ENCODE measurements at places on chromosomes 4 and X.
A peak's percentile ranks its signal among the peaks of the same experiment; 100 is the strongest.

- no peak for DNase-seq
Measured at GRCh38 chr4:150890246-150890645, 124.8 kb downstream of the LRBA start.

- DNase-seq = no peak
Measured at GRCh38 chr4:175071123-175071522, 153.0 kb downstream of the ADAM29 start.

GRCh38 chrX:103304705-103305104 lies 6.1 kb downstream of the BEX2 start:
- no peak for DNase-seq

- no peak for DNase-seq
Measured at GRCh38 chr4:155597933-155598451, 68.7 kb upstream of the GUCY1A1 start.

GRCh38 chrX:120286733-120287512 lies 24.3 kb downstream of the TMEM255A start:
- DNase-seq = no peak

- DNase-seq = no peak
Measured at GRCh38 chr4:5747738-5748375, 36.9 kb downstream of the EVC start.

DNA sequence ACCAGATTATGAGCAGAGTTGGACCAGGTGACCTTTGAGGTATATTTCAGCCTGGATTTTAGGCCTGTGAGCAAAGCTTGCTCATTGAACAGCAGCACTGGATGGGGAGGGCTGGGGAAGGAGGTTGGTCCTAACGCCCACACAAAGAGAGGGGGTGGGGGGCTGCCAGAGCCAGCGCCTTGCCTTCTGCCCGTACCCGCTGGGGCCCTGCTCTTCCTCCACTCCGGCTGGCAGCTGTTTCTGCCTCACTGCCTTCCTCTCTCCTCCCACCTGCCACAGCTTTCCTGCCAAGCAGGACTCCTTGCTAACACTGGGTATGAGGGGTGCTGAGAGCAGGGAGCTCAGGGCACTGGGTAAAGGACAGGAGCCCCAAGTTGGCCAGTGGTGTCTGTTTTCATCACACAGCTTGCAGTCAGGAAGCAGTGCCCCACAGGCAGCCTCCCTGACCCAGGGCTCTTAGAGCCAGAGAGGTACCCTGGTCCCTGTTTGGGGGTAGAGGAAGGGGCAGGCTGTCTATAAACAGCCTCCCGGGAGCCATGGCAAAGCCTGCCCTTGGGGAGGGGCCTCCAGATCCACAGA lies 6.1 kb downstream of the NALF2 start:
- DNase-seq = no peak

DNA sequence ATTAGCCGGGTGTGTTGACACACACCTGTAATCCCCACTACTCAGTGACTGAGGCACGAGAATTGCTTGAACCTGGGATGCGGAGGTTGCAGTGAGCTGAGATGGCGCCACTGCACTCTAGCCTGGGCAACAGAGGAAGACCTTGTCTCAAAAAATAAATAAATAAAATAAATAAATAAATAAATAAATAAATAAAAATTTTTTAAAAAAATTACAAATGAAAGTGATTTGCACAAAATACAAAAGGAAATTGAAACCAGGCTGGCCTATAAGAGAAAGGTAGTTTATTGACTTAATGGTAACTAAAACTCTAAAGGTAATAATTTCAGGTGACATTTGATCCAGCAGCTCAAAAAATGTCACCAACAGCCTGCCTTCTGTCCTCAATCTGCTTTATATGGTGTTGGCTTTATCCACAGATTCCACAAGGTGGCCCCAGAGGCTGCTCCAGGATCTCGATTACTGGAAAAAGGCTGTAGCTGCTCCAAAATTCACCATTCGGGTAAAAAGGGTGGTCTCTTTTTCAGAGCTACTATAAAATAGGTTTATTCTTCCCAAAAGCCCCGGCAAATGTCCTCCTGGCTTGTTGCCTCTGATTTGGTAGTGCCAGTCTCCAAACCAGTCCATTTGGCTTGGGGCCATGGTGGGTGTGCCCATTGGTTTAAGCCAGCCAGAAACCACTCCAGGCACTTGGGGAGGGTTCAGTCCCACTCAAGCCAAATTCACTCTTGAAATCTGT lies 61.4 kb upstream of the TRIM2 start:
- DNase-seq = peak; percentile 35

DNA sequence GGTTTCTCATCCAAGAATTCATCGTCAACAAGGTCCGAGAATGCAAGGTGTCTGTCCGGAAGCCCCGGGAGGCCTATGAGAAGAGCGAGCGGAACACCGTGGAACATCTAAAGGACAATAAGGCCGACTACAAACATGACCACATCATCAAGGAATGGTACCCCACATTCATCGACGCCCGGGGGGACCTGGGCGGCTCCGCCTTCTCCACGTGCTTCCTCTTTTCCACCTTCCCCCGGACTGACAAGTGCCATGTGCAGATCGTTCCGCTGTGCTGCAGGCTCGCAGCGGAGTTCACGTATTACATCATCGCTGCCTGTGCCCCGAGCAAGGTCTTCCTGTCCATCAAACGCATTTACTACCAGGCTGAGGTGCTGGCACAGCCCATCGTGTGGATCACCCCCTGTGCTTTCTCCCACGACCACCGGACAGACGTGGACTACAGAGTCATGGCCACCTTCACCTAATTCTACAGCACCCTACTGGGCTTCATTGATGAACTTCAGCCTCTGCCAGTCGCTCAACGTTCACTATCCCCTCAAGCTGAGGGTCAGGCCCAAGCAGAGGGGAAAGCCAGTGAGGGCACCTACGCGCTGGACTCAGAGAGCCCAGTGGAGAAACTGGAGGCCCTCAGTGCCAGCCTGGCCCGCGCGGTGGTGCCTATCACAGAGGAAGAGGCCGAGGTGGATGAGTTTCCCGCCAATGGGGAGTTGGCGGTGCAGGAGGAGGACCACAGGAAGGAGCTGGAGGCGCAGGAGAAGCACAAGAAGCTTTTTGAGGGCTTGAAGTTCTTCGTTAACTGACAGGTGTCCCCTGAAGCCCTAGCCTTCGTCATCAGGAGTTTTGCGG lies 125.9 kb upstream of the PABPC4L start:
- no peak for DNase-seq

GRCh38 chr4:89152972-89153371 lies 41.6 kb downstream of the TIGD2 start:
- peak; percentile 8 for DNase-seq

DNA sequence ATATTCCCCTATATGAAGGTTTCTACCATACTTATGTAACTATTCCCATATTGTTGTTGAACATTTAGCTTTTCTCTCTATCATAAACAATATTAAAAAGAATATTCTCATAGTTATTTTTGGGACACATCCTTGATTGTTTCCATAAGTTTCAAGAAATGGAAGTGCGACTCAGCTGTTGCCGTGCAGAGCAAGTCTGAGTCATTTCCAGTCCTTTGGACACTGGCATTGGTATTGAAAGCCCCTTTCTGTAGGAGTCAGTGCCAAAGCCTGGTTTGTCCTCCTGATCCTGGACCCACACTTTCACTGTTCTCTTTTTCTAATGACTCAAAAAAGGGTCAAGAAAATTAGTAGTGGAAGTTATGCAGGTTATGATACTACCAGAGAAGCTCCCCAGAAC lies 108.3 kb upstream of the DIAPH2 start:
- no peak for DNase-seq

GRCh38 chrX:44705817-44706551 lies 137.8 kb upstream of the DUSP21 start:
- DNase-seq = no peak

GRCh38 chrX:140526171-140526570 lies 21.3 kb upstream of the SOX3 start:
- no peak for DNase-seq

DNA sequence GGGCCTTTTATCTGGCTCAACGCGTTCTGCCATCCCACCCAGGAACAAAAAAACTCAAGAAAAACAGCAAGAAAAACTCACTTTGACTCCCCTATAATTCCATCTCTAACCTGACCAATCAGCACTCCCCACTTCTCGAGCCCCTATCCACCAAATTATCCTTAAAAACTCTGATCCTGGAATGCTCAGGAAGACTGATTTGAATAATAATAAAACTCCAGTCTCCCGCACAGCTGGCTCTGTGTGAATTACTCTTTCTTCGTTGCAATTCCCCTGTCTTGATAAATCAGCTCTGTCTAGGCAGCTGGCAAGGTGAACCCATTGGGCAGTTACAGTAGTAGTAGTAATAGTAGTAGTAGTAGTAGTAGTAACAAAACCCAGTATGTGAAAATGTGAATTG lies 165.7 kb upstream of the CASK start:
- no peak for DNase-seq

- DNase-seq = no peak
Measured at GRCh38 chrX:94058728-94059382, 384.8 kb downstream of the FAM133A start.

- no peak for DNase-seq
Measured at GRCh38 chr4:92241094-92241493, 62.7 kb upstream of the GRID2 start.

DNA sequence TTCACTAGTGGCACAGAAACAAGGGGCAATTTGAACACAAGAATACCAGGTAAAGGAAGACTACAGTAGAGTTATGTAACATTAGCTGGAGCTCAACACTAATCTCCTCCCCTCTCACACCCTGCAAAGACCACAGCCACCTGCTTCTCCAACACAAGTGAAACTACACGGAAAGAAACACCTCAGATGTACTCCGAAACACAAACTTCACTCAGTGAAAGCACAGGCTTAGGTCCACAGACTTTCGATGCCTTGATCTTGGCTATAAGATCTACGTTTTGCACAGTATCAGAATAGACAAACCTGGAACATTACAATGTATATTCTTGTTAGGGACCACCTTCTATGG lies 7.6 kb downstream of the ACSL1 start:
- DNase-seq = no peak

DNA sequence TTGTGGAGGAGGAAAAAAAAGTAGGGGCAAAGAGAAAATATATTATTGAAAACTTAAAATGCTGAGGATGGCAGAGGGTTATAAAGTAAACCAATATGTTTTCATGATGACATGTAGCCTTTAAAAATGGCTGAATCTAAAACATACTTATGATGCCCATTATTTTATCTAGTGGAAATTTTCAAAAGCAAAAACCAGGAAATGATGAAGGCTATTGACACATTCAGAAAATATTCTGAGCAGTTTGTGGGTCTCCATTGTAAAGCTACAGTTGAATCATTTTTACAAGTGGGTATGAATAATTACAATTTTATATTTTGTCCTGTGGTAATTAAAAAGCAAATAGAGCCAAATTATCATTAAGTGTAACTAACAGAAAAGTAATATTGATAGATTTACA lies 10.7 kb downstream of the PLS3 start:
- no peak for DNase-seq

DNA sequence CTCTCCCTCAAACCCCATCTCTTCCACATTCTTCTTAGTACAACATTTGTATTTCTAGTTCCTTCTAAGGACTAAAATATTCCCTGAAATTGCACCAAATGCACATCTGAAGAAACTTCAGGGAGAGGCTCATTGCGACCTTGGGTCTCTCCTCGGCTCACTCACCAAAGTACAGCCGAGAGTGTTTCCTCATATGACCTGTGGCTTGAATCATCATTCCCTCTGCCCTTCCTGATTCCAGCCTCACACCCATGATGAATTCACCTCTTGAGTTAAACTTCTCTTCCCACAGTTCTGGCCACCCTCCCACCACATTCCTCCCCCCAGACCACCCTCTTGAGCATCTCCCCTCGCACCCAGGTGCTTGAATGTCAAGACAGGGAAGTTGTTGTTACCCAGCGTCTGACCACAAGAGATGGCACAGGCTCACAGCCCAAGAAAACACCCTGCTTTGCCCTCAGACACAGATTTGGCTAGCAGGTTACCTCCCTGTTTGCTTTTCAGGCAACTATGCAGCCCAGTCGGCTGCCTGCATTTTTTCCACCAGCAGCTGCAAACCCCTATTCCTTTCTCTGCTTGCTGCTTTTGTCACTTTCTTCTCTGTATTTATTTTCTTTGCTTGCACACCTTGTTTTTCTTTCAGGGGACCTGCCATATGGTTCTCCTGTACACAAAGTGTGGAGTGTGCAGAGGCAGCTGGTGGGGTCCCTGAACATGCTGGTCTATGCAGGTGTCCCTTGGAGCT lies 214.8 kb downstream of the SPATA18 start:
- no peak for DNase-seq

DNA sequence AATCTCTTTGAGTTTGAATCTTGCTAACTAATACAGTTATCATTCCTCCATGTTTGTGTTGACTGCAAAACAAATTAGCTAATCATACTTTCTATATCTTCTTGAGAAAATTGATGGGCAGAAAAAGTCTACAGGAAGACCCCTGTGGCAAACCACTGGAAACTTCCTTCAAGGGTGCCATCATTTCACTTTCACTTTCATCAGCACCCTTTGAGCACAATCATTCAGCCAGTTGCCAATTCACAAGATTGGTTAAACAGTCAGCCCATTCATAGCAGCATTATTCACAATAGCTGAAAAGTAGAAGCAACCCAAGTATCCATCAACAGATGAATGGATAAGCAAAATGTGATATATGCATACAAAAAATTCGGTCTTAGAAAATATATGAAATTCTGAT lies 101.5 kb downstream of the CCDC160 start:
- no peak for DNase-seq

- DNase-seq = no peak
Measured at GRCh38 chr4:104429150-104429741, 65.4 kb downstream of the CXXC4 start.

GRCh38 chr4:91057871-91058270 lies 930.7 kb downstream of the CCSER1 start:
- DNase-seq = no peak

- DNase-seq = no peak
Measured at GRCh38 chr4:54840430-54840829, 182.7 kb downstream of the KIT start.

GRCh38 chrX:93868289-93868965 lies 194.4 kb downstream of the FAM133A start:
- DNase-seq = no peak

DNA sequence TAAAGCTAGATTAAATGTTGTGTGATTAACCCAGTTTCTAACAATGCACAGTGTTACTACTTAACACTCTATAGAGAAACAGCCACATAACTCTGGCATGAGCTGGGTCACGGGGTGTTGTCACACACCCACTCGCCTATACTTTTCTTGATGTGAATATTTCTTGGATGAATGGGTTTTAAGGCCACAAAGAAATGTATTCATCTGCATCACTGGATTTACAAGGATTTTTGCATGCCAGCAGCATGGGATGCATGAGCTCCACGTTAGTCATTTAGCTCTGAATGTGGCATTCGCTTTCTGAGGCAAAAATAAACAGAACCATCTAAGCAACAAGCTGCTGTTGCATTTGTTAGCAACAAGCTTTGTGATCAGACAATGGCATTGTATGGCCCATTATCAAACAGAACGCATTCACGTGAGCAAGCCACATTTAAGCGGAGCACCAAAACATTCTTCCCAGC lies 89.7 kb downstream of the LRP2BP start:
- no peak for DNase-seq

- DNase-seq = no peak
Measured at GRCh38 chr4:111064342-111064993, 441.6 kb upstream of the PITX2 start.

GRCh38 chr4:42464550-42465094 lies 67.3 kb downstream of the SHISA3 start:
- no peak for DNase-seq

- DNase-seq = no peak
Measured at GRCh38 chrX:13940671-13941070, 89.0 kb downstream of the GEMIN8 start.
